ENCODE measurements at places on chromosomes 1 and 21.

- DNase-seq = peak; percentile 95
Measured at GRCh38 chr1:18875107-18875795, 15.8 kb upstream of the TAS1R2 start.

- DNase-seq = no peak
Measured at GRCh38 chr1:74486036-74486435, 26.4 kb downstream of the LRRC53 start.

DNA sequence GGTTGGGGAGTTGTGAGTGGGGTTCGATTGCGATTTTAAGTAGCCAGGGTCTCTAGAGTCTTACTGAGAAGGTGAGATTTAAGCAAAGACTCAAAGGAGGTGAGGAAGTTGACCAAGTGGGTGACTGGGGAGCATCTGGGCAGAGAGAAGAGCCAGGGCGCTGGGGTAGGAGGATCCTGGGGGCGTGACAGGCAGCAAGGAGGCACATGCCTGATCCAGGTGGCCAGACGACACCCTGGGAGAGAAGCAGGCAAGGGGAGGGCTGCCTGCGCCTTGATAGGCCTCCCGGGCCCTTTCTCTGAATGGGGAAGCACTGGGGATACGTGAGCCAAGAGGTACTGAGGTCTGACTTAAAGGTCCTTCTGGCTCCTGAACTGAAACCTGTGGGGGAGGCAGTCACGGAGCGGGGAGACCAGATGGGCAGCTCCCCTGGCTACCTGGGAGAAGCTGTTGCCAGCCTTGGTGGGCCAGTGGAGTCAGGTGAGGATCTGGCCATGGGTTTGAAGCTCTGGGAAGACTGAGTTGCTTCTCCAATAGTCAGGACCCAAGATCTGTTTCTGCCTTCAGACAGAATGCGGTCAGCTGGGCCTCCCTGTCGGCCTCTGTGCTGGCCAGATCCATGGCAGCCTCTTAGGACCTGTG lies 5.4 kb downstream of the ZBTB48 start:
- DNase-seq = no peak

- no peak for DNase-seq
Measured at GRCh38 chr1:153752571-153753195, 22.5 kb upstream of the SLC27A3 start.

DNA sequence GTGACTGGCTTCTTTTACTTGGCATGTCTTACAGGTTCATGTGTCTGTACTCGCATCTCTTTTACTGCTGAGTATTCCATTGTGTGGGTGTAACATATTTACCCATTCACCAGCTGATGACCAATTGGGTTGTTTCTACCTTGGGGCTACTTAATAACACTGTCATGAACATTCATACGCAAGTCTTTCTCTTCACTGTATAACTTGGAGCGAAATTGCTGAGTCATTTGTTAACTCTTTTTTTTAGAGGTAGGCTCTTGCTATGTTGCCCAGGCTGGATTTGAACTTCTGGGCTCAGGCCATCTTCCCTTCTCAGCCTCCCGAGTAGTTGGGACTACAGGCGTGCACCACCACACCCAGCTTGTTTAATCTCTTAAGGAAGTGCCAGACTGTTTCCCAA lies 6.5 kb downstream of the PYCR2 start:
- DNase-seq = no peak

GRCh38 chr1:204390751-204391466 lies 20.7 kb downstream of the PPP1R15B start:
- DNase-seq = no peak

DNA sequence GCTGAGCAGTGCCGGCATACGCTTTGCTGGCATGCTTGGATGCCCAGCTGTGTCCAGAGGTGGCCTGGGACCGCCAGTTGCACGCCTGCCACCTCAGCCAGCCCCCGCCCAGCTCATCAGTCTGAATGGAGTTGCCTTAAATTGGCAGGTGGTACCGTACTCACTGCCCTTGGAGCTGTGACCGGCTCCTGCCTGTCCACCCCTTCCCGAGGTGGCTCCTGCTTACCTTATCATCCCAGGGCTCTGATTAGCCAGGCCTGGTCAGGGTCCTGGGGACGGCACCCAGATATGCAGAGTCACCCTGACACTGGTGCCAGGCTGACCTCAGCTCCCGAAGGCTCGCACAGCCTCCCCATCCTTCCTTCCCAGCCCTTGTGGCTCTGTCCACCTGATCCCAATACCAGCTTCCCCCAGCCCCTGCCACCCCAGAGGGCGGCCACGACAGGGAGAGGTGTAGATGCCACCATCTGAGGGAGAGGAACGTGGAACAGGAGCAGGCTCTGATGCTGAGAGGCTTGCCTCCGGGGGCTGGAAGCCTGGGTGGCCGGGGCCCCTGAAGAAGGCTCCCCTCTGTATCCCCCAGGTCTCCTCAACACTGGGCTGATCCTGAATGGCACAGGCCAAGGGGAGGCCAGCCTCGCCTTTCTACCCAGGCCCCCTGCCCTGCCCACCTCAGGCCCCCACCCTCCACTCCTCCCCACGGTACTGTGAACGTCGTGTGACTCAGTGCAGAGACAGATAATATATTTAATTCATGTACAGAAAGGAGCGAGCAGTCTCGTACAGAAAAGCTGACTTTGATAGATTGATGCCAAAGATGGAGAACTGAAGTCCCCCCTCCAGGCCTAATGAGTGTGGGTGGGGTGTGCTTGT lies 27.8 kb downstream of the CDK18 start:
- no peak for DNase-seq

DNA sequence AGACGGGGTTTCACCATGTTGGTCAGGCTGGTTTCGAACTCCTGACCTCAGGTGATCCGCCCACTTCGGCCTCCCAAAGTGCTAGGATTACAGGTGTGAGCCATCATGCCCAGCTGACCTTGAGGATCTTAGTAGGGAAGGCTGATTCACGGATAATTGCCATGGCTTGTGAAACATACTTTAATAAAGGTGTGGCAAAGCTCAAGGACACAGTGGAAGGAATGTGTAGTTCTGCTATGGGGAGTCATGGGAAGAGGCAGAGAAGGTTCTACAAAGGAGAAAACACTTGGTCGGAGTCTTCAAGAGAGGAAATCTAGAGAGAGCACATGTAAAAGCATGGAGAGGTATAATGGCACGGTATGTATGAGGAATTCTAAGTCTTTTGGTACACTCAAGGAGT lies 12.7 kb upstream of the PTCH2 start:
- no peak for DNase-seq

DNA sequence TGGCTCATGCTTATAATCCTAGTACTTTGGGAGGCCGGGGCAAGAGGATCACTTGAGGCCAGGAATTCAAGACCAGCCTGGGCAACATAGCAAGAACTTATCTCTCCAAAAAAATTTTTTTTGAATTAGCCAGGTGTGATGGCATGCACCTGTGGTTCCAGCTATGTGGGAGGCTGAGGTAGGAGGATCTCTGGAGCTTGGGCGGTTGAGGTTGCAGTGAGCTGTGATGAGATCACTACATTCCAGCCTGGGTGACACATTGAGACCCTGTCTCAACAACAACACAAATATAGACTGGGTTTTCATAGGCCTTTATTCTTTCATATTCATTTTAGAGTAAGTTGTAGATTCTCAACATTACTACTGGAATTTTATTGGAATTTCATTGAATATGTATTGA lies 12.8 kb downstream of the MED18 start:
- no peak for DNase-seq

GRCh38 chr1:116316373-116316772 lies 56.7 kb upstream of the ATP1A1 start:
- no peak for DNase-seq

DNA sequence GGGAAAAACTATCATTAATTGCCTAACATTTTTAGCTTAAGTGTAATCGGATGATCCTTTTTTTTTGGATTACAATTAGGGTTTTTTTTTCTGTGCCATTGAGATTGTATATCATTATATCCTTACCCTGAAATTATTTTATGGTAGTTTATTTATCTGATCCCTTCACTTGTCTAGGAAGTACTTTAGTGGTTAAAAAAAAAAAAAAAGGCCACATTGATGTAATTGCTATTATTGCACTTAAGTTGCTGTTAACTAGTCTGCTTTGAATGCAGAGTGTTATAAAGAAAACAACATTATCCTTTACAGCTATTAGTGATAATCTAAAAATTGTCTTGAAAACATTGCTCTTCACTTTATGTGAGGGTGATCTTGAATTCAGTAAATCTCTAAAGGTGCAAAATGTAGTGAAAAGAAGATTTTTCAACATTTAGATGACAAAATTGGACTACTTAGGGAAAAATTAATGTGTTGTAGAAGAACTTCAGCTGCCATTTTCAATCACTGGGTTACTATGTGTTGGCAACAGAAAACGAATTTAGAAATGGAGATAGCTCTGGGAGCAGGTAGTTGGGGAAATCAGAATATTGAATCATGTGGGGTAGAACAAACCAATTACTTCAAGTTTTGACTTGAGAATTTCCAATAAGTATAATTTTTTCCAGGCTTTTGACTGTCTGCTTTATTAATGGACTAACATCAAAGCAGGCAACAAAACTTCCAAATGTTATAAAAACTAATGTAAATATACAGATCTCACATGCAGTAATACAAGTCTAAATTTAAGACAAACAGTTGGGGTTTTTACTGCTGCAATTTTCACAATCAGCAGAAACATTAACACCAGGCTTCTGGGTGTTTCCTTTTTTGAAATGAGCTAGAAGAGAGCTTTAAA lies 5.0 kb downstream of the ADGRL2 start:
- peak; percentile 38 for DNase-seq

DNA sequence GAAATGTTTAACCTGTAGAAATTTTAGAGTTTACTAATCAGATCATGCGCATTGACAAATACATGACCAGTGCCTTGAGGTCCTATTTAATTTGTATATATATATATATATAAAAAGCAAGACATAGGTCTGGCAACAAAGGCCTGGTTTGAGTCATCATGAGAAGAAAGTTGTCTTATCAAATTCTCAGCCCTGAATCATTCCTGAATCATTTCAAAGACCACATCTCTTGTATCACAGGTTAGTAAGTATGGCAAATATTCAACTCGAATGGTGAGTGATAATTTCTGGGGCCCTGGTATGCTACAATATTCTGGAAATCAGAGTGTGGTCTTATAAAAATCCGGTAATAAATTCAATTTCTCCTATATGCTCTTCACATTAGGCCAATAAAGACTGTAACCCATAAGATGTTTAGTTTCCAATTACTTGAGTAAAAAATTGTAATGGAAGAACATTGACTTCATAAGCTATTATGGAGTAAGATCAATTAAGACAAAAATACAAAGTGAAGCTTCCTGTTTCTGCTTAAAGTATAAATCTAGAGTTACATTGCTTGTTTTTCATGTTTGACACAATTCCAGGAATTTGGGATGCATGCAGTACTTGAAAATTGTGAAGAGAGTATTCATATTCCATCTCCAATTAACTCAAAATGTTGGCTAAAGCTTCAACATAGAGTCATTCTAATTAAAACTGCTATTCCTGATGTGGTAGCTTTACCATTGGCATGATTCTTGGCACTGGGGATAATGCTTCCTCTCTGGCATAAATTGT lies 309.4 kb downstream of the BRINP3 start:
- DNase-seq = no peak

DNA sequence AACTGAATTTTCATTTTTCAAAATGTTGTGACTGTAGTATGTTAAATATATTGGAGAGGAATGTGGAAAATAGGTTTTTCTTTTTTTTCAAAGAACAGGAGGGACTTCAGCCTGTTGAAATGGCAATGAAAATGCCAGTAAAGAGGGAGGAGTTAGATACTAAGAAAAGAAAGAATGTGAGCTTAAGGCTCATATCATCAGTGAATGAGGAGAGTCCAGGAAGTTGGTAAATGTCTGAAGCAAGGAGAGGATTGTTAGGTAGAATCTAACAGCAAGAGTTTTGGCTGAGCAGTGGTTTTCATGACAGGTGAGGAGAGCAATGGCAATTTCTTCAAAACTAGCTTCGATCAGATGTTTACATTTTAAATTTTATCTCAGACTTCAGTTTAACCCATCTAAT lies 43.0 kb downstream of the PLA2G4A start:
- no peak for DNase-seq

DNA sequence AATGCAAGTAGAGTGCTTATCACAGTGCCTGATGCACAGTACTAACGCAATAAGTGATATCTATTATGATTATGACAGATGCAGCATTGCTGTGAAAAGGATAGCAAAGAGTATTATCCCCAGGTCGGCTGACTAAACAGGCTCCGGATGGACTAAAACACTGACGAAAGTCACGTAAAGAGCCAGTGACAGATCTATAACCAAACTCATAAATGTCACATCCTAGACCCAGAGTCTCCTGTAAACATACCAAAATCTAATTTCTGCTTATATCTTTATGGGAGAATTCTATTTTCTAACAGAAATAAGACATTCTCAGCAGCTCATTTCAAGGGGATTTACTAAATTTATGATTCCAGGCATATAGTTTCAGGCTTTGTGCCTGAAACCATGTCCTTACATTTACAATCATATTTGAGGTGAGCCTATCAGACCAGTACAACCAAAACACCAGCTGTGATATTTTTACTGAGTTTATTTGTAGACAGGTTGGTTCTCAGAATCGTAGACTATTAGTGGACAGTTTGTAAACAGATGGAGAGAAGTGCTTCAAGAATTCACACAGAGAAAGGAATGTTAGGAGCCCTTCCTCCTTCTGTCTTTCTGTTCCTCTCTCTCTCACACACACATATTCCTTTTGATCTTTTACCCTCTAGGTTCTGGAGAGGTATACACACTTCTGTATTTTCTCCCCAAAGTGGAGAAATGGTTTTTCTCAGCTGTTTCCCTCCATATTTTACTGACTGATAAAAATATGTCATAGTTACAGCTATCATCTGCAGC lies 52.4 kb upstream of the WDR26 start:
- DNase-seq = no peak

- DNase-seq = no peak
Measured at GRCh38 chr1:117473063-117473462, 105.8 kb downstream of the MAN1A2 start.

DNA sequence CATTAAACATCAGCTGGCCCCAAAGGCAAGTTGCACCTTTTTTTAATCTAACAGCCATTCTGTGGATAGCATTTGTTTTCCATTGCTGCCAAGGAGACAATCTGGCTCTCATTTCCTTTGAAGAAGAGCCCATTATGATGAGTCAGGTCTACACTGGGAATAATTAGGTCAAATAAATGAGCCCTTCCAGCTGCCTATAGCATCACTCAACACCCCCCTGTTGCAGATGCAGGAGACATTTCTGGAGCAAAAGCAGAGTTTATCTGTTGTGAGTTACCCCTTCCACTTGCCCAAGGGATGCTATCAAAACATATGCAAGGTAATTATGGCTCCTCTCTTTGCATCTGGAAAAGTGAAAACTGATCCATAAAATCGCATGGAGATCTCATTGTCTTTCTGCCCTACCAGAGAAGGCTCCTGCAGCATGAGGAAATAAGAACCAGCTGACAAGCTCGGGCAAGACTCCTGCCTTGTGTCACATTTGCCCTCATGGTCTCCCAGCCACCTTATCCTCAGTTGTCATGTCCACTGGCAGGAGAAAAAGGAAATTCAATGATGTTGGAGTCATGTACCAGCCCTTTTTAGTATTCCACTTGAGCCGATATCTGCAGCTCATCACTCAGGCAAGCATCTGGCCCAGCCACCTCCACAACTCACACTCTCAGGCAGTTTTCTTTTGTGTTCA lies 135.9 kb downstream of the SLC30A10 start:
- DNase-seq = peak; percentile 49

DNA sequence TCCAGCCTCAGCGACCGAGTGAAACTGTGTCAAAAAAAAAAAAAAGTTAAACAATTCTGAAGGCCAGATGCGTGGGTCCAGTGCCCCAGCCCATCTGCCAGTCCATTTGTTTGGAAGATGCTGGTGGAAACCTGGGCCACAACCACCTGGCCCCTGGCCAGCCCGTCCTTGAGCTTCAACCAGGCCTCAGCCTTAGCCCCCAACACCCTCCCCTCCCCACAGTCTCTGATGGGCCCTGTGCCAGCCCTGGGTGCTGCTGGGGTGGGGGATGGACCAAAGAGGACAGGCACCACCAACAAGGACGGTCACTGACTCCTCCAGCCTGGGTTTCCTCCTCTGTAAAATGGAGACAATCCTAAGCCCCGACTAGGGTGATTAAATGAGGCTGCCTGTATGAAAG lies 19.6 kb upstream of the PLEKHG5 start:
- DNase-seq = no peak
